ENCODE measurements at places on chromosomes 11 and 22. TPM values are rescaled to one million over a fixed set of nuclear protein-coding genes. Genes with fewer than 3 reads are reported as not detected.
A peak's percentile ranks its signal among the peaks of the same experiment; 100 is the strongest.

- no peak for DNase-seq
- H3K27ac ChIP-seq = no peak overlapping the region
Observed at GRCh38 chr11:47392546-47393162, 14.3 kb upstream of the SPI1 start.

GRCh38 chr11:132714859-132715440 lies 817.4 kb downstream of the OPCML start:
- no peak overlapping the region for H3K4me3 ChIP-seq
- no peaks in the 10 kb centered on the region for H3K36me3 ChIP-seq
- H3K27ac ChIP-seq = no peak overlapping the region
- no peak for DNase-seq
- H3K27me3 ChIP-seq = no peaks in the 10 kb centered on the region
- peaks cover 4% of the 10 kb centered on the region for H3K4me1 ChIP-seq

- H3K4me1 ChIP-seq = no peaks in the 10 kb centered on the region
- DNase-seq = no peak
- H3K27me3 ChIP-seq = no peaks in the 10 kb centered on the region
- no peaks in the 10 kb centered on the region for H3K36me3 ChIP-seq
Observed at GRCh38 chr11:41895081-41895480, 435.6 kb upstream of the LRRC4C start.

DNA sequence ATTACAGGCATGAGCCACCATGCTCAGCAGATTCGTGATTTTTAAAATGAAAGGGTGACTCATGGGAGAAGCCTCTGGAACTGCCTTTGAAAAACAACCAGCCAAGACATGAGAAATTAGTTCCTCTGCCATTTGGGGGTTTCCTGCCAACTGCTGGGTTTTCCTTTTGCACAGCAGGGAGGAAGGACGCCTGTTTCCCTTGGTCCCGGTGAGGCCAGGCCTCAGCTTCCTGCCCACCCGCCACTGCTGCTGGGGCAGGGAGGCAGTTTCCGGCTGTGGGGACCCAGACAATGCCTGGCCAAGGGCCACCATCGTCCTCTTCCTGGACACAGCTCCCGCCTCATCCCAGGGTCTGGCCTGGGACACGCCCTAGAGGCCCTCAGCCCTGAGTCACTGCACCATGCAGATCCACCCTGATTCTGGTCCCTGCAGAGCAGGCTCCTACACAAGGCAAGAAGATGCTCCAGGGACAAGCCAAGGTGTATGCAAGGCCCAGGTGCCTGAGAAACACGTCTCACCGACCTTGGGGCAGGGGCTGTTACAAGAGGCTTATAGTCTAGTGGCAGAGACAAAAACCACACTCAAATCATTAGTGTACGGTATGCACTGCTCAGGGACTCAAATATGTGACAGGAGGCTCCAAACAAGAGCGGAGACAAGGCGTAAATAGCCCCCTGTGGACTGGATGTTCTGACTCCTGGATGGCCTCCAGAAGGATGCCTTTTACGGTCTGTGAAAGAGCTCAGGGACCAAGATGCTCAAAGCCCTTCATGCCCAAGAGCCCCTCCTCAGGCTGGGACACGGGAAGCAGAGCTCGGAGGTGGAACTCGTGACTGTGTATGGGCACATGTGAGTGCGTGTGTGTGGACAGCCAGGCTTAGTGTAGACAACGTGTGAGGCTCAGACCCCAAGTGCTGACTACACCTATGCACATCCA lies 10.0 kb downstream of the PPM1F start:
- H3K4me3 ChIP-seq = no peak overlapping the region
- no peak for DNase-seq
- no peak overlapping the region for H3K27ac ChIP-seq
- peaks cover 5% of the 10 kb centered on the region for H3K36me3 ChIP-seq
- peaks cover 22% of the 10 kb centered on the region for H3K27me3 ChIP-seq

GRCh38 chr11:1939006-1939625 lies 8.0 kb upstream of the MRPL23 start:
- no peak overlapping the region for H3K27ac ChIP-seq
- no peak overlapping the region for H3K4me3 ChIP-seq
- H3K4me1 ChIP-seq = peaks cover 5% of the 10 kb centered on the region

DNA sequence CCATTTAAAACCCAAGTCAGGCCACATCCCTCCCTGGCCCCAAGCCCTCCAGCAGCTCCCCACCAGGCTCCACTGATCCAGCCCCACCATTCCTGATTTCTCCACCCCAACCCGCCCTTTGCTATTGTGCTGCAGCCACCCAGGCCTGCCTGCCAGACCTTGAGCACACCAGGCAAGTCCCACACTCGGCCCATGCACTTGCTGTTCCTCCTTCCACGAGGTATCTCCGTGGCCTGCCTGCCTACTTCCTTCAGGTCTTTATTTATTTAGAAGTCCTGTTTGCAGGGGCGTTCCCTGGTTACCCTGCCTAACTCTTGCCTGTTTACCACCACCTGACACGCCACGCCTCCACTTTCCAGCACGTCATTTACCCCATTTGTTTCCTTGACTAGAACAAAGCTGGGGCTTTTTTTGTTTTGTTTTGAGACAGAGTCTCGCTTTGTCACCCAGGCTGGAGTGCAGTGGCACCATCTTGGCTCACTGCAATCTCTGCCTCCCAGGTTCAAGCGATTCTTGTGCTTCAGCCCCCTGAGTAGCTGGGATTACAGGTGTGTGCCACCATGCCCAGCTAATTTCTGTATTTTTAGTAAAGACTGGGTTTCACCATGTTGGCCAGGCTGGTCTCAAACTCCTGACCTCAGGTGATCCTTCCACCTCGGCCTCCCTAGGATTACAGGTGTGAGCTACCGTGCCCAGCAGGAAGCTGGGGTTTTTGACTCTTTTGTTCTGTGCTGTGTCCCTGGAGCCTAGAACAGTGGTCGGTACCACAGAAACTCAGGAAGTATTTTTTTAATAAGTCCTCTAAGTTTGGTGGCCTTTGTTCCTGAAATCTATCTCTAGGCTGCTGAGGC lies 6.7 kb downstream of the CENPM start:
- H3K4me3 ChIP-seq = no peak overlapping the region
- peaks cover 1% of the 10 kb centered on the region for H3K27me3 ChIP-seq
- H3K27ac ChIP-seq = peak overlapping the region; percentile 41
- no peak for DNase-seq
- no peaks in the 10 kb centered on the region for H3K36me3 ChIP-seq
- no peaks in the 10 kb centered on the region for H3K4me1 ChIP-seq

DNA sequence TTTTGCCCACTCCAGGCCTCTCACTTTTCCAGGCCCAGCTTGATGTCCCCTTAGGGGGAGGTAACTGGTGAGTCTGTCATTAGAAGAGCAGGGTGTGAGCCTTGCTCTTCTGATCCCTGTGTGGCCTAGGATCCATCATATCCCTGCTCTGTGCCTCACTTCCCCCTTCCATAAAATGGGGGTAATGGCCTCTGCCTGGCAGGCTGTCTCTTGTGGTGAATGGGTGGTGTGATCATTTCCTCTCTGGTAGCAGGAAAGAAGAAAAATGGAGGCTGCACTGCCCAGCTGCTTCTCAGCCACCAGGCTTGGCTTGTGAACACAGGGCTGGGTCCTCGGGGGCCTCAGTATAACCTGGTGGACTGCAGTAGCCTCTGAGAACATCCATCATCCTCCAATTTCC lies 5.6 kb downstream of the ARHGEF17 start:
- peaks cover 22% of the 10 kb centered on the region for H3K4me1 ChIP-seq
- peaks cover 6% of the 10 kb centered on the region for H3K36me3 ChIP-seq
- peak overlapping the region; percentile 80 for H3K27ac ChIP-seq
- H3K4me3 ChIP-seq = peak overlapping the region; percentile 11

DNA sequence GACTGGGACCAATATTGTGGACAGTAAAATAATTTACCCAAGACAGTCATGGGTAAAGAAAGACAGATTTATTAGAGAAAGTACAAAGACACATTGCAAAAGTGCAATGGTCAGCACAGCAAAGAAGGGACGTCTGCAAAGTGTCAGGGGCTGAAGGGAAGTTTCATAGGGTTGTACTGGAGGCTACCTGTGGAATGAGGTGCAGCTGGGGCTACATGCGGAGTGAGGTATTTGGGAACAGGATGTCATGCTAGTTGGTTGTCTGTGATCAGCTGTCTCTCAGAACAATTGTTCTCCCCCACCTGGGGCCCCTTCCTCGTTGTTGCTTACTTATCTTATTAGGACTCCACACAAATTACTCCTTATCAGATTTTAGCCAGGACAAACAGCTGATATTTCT lies 11.4 kb upstream of the APOL3 start:
- no peaks in the 10 kb centered on the region for H3K27me3 ChIP-seq
- H3K27ac ChIP-seq = no peak overlapping the region
- H3K4me1 ChIP-seq = no peaks in the 10 kb centered on the region
- no peak for DNase-seq
- no peak overlapping the region for H3K4me3 ChIP-seq

GRCh38 chr11:69211540-69211919 lies 55.8 kb downstream of the SMIM38 start:
- peaks cover 7% of the 10 kb centered on the region for H3K27me3 ChIP-seq
- no peak for DNase-seq
- peaks cover 4% of the 10 kb centered on the region for H3K36me3 ChIP-seq

- H3K4me1 ChIP-seq = peaks cover 42% of the 10 kb centered on the region
- peaks cover 10% of the 10 kb centered on the region for H3K36me3 ChIP-seq
- peaks cover 6% of the 10 kb centered on the region for H3K27me3 ChIP-seq
- no peak overlapping the region for H3K4me3 ChIP-seq
Observed at GRCh38 chr11:22785251-22785650, 44.4 kb downstream of the SVIP start.

DNA sequence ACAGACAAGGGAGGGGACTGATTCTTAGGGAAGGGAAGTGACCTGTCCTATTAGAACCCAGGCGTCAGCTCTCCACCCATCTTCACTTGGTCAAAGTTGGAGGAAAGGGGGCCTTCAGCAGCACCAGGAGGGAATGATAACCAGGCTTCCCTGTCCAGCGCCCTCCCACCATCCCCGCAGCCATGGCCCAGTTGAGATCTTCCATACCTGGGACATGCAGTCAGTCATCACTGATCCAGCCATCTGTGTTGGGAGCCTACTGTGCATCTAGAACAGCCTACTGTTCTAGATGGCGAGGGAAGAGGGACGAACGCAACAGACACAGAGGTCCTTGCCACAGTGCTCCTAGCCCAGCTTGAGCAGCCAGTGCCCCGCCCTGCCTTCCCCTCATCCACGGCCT lies 40.6 kb downstream of the PDGFB start:
- DNase-seq = no peak
- no peak overlapping the region for H3K27ac ChIP-seq
- peaks cover 6% of the 10 kb centered on the region for H3K27me3 ChIP-seq

- peak; percentile 28 for DNase-seq
Observed at GRCh38 chr11:99537681-99538080, 516.9 kb downstream of the CNTN5 start.

DNA sequence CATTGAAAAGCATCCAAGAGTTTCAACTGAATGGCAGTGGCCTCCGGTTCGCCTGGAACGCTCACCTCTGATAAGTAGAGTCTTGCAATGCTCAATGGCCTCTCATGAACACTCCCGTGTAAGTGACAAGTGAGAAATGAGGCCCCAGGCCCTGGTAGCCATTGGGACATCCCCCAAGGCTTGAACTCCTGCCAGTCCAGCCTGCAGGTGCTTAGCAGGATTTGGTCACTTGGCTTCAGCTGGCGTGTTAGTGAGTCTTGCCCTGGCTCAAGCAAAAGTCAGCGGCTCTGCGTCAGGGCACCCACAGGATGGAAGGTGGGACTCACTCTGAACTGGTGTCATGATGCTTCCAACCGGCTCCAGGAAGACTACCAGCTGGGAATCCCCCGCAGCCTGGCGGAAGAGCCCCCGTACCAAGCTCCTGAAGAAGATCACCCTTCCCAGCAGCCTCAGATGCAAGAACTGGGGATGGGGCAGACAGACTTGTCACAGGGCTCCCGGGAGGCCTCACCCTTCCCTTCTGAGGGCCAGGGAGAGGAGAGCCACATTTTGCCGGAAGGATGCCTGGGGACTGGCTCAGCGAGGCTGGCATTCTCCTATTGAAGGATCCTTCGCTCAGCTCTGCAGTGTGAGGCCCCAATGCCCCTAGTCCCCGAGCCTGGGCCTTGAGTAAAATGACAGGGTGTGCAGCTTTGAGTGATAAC lies 19.3 kb downstream of the MB start:
- no peak for DNase-seq
- peaks cover 5% of the 10 kb centered on the region for H3K4me1 ChIP-seq
- no peaks in the 10 kb centered on the region for H3K36me3 ChIP-seq
- H3K4me3 ChIP-seq = no peak overlapping the region
- H3K27ac ChIP-seq = no peak overlapping the region

DNA sequence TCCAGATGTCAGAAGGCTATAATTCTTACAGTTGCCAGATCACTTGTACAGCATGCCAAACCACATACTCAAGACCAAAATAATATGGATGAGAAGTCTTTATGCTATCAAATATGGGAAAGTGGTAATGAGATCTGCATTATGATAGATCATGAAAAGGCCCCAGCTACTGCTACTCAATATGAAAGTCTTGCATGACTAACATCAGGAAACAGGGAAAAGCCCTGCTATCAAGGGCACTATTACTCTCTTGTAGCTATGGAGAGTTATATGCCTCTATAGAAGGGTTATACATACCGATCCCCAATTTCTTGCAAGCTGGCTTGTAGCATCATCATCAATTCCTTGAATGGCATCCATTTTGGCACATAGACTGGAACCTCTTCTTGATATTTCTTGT lies 30.2 kb upstream of the TMPRSS5 start:
- no peak overlapping the region for H3K27ac ChIP-seq
- DNase-seq = no peak
- no peak overlapping the region for H3K4me3 ChIP-seq
- H3K36me3 ChIP-seq = no peaks in the 10 kb centered on the region
- H3K27me3 ChIP-seq = no peaks in the 10 kb centered on the region
- H3K4me1 ChIP-seq = no peaks in the 10 kb centered on the region

DNA sequence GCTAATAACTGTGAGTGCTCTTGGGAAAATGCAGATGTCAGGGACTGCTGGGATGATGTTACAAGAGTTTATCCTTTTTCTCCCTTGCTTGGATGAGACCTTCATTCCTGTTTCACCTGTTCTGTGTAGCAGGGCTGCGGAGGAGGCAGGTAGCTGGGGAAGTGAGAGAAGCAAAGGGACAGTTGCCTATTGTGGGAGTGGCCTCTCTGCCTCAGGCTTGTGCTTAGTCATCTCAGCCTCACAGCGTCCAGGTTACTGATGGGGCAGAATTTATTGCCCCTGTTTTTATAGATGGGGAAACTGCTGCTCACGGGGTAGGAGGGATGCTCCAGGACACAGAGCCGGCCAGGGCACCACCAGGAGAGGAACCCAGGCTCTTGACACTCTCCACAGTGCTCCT lies 1.7 kb downstream of the STX3 start:
- DNase-seq = no peak
- no peaks in the 10 kb centered on the region for H3K36me3 ChIP-seq
- H3K4me1 ChIP-seq = peaks cover 21% of the 10 kb centered on the region

Gene C11orf16
- total RNA-seq = not detected

Gene GPR83
- 2.9 TPM for total RNA-seq

Gene OR6T1
- not detected for total RNA-seq

Gene JHY
- 2.9 TPM for total RNA-seq

Gene MN1
- 0.91 TPM for total RNA-seq

Gene SCGB1D2
- total RNA-seq = not detected

Gene FDX1
- total RNA-seq = 5.4 TPM

All from glutamatergic neuron (in vitro differentiated cells).